ENCODE measurements at places on chromosomes 12 and 14.

GRCh38 chr12:127383281-127383680, 883.7 kb upstream of the TMEM132C start:
- no peak for DNase-seq

DNA sequence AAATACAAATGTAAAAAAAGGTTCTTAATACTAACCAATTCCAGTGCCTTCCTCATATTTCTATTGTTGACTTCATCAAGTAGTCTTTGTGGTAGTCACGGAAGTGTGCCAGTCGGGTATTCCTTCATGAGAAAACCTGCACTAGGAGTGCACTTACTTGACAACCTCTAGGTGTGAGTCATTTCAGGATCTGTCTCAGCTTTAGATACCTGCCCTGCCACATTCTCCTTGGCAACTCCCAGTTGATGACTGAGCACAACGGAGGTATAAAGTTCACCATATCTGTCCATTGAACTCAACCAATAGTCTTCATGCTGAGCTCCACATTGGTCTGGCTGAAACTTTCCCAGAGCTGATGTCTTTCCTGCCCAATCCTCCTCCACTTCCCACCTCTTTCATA, 215.7 kb downstream of the SYT10 start:
- no peak for DNase-seq

DNA sequence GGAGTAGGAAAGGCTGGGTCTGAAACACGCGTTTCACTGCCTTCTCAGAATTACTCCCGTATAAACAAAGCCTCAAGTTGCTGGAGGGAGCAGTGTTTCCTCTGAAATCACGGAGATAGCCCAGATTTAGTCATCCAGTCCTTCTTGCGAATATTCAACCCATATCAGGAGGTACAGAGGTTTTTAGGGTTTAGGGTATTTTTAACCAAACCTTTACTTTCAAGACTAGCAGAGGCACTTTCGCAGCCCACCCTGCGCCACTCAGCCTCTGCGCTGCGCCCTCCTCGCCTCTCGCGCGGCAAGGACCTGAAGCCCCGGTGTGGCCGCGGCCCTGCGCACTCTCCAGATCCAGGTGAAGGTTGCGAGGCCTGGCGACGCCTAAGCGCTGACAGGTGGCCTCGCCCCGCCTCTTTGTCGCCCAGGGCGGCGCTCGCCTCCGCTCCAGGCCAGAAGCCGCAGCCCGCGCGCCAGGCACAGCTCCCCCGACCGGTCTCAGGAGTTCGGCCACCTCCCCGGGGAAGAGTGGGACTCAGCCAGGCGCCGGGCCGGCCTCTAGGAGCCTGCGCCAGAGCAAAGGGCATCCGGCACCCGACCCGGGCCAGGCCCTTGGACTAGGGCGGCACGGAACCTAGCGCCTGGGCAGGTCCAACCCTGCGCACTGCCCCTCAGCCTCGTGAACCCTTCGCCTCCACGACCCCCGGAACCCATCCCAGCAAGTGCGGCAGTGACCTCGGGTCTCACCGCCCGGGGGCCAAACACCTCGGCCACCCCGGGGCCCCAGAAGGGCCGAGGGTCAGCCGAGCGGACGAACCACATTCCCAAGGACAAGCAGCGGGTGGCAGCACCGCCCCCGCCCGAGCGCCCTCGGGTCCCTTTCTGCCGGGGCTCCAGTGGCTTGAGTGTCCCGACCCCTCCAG, 1.8 kb upstream of the SAMD4A start:
- peak; percentile 87 for DNase-seq

- DNase-seq: no peak
Measured at GRCh38 chr12:23484238-23484637, 465.2 kb downstream of the SOX5 start.

- DNase-seq: peak; percentile 55
Measured at GRCh38 chr14:64637735-64638473, 66.3 kb upstream of the PLEKHG3 start.

GRCh38 chr14:42676636-42677035, 1070.0 kb downstream of the LRFN5 start:
- no peak for DNase-seq

- peak; percentile 42 for DNase-seq
Measured at GRCh38 chr12:89544681-89545184, 18.9 kb upstream of the POC1B start.

- no peak for DNase-seq
Measured at GRCh38 chr12:123723765-123724164, 11.6 kb downstream of the ATP6V0A2 start.

- peak; percentile 93 for DNase-seq
Measured at GRCh38 chr12:24911271-24911791, 37.6 kb downstream of the BCAT1 start.

DNA sequence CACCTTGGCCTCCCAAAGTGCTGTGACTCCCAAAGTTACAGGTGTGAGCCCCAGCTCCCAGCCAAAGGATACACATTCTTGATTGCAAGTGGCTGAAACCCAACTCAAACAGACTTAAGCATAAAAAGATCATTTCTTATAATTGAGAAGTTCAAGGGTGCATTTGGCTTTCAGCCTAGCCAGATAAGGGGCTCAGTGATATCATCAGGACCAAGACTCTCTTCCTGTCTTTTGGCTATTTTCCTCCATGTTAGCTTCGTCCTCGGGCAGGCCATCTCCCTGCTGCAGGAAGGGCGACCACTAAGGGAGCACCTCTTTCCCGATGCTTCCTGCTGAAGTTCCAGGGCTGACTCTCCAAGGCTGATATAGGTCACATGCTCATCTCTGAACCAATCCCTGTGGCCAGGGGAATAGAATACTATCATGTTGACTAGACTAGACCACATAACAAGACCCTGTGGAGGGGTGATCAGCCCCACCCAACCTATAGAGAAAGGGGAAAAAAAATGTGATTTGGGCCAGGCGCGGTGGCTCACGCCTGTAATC, 9.8 kb upstream of the KRT8 start:
- DNase-seq: no peak

GRCh38 chr14:103084021-103084919, at the start of gene LBHD2:
TSS of gene LBHD2 (plus strand) at chr14:103084210. CDS start at chr14:103086013, 1,803 bp downstream.
- no peak for DNase-seq

DNA sequence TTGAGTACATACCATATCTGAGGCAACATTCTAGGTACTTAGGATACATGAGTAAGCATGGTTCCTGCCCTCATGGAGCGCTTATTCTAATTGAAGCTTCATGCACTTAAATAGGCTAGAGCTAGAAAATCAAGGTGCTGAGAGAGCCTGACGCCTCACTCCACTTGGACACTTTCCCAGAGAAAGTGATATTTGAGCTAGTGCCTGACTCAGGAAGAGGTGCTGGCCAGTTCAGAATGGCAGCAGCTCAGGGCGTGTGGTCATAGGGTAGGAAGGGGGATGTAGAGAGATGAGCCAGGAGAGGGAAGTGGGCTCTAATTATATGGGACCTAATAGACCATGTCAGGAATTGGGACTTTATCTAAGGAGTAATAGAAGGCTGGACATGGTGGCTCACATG, 33.3 kb downstream of the TULP3 start:
- peak; percentile 74 for DNase-seq

GRCh38 chr12:92068459-92068858, 77.2 kb downstream of the BTG1 start:
- DNase-seq: peak; percentile 51

- peak; percentile 77 for DNase-seq
Measured at GRCh38 chr12:24596768-24597388, 352.0 kb downstream of the BCAT1 start.

- DNase-seq: no peak
Measured at GRCh38 chr12:52436000-52436827, 2.0 kb upstream of the KRT75 start.

GRCh38 chr12:97701901-97702300, 239.3 kb downstream of the RMST start:
- no peak for DNase-seq

- DNase-seq: peak; percentile 16
Measured at GRCh38 chr12:56385873-56386272, 23.2 kb upstream of the APOF start.

DNA sequence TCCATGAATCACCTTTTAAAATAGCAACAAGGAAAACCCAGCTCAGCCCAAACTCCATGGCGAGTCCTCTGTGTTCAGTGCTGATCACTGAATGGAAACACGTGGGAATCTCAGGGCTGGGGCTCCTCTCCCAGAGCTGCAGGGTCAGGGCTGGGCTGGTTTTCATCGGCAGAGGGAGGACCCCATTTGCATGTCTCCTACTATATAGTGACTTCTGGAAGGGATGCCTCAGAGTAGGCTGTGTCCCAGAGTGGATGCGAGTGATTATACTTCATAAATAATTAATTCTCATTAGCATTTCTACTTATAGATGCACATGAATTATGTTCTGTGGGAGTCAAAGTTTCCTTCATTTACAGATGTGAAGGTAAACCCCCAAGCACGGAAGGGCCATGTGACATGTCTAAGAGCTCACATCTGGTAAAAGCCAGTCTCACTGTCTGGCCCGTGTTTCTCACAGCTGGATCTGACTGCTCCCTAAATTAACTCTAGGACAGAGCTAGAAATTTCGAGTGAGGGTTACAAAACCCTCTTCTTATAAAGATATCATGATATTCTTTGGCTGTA, 685.0 kb downstream of the TMEM121 start:
- DNase-seq: no peak

DNA sequence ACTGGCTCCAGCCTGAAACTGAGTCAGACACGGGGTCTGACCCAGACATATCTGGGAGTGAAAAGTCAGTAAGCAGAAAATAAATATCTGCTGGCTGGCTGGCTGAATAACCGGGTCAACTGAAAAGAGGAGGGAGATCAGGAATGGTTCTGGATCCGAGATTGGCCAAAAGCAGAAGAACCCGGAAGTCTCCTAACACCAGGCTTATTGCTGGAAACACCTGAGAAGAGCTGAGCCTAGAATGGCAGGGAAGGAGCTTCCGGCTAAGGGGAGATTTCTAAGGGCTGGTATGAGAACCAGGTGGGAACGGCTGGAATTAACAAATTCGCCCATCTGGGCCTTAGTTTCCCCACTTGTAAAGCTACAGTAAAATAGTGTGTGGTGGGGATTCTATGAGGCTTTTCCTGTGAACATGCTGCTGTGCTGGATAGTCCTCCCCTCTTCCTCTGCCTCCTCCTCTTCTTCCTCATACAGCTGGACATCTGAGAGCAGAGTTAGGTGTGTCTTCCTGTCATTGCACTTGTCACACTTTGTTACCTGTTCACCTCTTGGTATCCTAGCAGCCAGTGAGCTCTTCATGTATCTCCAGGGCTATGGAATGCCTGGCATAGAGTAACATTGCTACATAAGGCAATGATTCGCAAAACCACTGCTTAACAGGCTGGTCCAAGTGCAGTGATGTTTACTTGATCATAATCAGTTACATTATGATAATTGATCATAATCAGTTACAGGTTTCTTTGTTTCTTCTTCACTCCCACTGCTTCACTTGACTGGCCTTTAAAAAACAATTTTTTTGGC, 2.0 kb upstream of the SHMT2 start:
- no peak for DNase-seq

- DNase-seq: no peak
Measured at GRCh38 chr12:22306311-22306710, 28.2 kb downstream of the ST8SIA1 start.

DNA sequence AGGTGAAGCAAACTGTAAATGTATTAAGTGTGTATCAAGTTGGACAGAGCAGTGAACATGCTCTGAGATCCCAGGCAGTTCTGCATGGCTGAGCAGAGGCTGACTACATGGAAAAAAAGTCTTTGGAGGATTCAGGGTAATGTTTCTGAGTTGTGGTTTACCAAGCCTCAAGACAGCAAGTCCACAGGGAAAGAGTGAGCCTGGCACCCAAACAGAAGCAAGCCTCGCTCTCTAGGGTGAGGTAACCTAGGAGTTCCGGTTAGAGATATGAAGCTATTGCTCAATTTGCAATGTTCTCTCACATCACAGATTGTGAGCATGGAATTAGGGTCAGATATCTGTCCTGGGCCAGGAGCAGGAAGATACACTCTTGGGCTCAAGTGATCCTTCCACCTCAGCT, 158.6 kb downstream of the MON2 start:
- peak; percentile 76 for DNase-seq

GRCh38 chr12:1073652-1074051, 82.6 kb downstream of the ERC1 start:
- DNase-seq: peak; percentile 46

- peak; percentile 49 for DNase-seq
Measured at GRCh38 chr12:91367234-91367849, 184.7 kb upstream of the DCN start.

GRCh38 chr12:47071241-47071852, 8.1 kb upstream of the PCED1B start:
- DNase-seq: no peak

DNA sequence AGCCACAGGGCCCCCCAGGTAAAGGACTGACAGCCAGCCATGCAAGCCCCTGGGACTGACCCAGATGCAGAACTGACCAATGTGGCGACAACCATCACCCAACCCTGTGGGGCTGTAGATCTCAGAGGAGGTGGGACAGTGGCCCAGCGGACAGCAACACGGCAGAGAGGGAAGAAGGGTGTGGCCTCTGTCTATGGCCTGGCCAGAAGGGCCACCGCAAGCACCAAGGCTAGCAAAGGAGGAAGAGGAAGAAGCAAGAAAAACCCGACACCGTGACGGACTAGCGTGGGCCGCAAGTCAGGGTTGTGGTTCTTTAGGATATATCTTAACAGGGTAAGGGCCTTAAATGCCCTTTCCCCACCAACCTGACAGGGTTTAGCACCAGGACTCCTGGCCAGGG, 71.2 kb downstream of the ITPK1 start:
- DNase-seq: no peak

- DNase-seq: peak; percentile 80
Measured at GRCh38 chr12:54411391-54412241, 7.5 kb downstream of the ITGA5 start.

GRCh38 chr12:92926549-92926948, 2.5 kb downstream of the EEA1 start:
- DNase-seq: no peak

GRCh38 chr14:39107591-39107996, 4.6 kb upstream of the SEC23A start:
- DNase-seq: peak; percentile 75

- DNase-seq: no peak
Measured at GRCh38 chr12:26704214-26704613, 128.8 kb downstream of the ITPR2 start.

DNA sequence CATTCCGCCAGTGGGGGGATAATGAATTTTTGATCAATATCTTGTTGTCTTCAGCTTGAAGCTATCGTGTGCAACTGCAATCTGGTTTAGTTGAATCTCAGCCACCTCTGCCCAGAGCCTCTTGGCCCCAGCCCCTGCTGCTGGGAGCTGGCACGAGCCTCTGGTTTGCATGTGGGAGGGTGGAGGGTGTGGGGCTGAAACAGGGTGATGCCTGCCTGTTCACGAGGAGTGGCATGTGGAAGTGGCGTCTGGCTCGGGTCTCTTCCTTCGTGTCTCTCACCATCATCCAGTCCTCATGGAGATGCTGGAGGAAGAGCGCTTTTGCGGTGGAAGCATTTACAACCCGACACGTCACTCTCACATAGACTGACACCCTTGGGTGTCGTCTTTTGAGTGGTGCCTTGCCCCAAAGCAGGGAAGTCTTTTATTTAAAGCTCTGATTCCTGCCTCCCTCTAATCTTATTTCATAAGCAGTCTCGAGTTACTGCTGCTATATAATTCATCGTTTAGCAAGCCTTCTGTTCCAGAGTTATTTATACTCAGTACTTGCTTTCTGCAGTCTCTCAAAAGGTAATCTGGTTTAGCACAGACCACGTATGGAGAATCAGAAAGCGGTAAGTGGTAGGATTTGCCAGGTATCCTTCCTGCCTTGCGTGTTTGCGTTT, 64.5 kb downstream of the AACS start:
- no peak for DNase-seq
